T-helper 9 cell (primary cell): ENCODE measurements at places on chromosomes 3 and 15.

GRCh38 chr3:151171145-151171757 is 31.8 kb downstream of the GPR171 start:
- DNase-seq: no peak

- DNase-seq: no peak
These were observed 3.3 kb upstream of the ACTR8 start for GRCh38 chr3:53885239-53885638.

DNA sequence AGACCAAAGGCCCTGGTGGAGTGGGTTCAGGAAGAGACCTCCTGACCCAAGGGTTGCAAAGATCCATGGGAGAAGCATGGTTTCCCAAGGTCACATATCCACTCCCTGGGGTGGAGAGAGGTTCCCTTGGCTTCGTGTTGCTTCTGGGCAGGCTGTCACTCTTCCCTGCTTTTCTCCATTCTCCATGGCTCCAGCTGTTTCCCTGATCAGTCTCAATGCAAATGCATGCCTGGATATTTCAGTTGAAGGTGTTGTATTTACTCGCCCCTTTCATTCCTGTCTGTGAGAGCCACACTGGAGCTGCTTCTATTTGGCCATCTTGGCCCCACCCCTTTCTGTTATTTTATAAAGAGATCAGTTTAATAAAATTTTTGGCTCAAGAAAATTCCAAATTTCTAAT is 95.0 kb upstream of the PLSCR4 start:
- DNase-seq: no peak

- no peak for DNase-seq
These were observed 123.8 kb downstream of the NFKBIZ start for GRCh38 chr3:101973163-101973505.

- DNase-seq: peak; percentile 49
These were observed 1.5 kb upstream of the RBM15B start for GRCh38 chr3:51389423-51390183.

DNA sequence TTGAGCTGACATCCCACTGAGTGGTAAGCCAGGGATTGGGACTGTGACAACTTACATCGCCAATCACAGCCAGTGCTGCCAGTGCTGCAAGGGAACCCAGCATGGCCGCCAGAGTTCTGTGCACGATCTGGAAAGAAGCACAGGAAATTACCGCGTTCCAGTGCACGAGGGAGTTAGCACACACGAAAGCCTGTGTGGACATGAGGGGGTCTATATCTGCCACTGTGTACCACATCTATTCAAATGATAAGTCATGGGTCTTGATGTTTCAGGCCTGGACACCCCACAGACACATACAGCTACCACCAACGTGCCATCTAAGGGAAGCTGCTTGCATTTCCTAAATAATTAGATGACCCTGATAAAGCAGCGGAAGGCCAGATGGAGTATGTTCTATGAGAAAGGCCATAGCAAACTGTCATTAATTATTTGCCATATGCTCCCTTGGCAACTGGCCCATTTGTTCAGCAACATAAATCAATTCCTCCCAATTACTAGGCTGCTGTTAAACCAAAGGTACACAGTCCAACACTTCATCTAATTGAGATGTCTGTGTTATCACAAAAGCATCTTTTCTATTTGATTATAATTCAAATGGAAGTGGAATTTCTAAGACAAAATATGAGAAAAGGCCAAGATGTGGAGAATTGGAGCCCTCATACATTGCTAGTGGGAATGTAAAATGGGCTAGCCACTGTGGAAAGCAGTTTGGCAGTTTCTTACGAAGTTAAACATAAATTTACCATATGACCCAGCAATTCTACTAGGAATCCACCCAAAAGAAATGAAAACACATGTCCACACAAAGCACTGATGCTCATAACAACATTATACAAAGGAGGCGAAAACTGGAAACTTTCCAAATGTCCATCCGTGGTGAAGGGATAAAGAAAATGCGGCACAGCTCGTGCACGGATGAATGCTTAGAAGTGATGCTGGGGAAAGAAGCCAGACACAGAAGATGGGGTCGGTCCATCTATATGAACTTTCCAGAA is 108.3 kb downstream of the OCA2 start:
- no peak for DNase-seq

GRCh38 chr15:63891079-63891767 is 57.5 kb upstream of the HERC1 start:
- peak; percentile 75 for DNase-seq

DNA sequence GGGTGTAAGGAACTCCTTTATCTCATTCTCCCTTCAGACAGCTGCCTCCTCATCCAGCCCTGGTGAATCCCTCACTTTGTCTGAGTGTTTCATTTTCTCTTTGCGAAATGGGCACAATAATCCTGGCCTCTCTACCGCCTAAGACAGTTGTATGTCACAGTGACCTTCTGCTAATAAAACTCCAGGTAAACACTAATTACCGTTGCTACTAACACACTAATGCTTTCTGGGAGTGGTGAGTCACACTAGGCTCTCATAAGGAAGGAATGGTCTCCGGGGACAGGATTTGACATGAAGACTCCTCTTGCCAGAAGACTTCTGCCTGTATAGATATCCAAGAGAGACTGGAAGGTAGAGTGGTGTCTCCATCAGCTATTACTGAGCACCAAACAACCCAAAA is 71.7 kb upstream of the SNRK start:
- DNase-seq: no peak

DNA sequence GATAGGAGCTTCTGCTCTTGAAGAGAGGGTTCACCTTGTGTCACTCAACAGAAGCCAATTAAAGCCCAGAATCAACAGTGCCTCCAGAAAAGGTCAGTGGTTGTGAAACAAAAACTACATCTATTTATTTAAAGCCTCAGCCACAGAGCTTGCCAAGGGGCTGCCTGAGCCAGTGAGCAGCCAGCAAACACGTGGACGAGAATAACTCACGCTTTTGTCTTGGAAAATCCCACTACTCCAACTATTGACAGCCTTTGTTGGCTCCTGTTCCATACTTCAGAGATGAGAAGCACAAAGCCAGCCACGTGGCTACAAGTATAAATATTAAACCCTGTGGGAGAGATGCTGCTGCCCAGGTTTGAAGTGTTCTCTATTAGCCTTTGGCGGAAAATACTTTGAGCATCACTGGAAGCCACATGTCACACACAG is 10.3 kb downstream of the GPR156 start:
- no peak for DNase-seq

GRCh38 chr15:36936613-36937012 is 163.7 kb downstream of the MEIS2 start:
- DNase-seq: no peak

- DNase-seq: no peak
These were observed 196.3 kb downstream of the DTWD1 start for GRCh38 chr15:49817100-49817499.

DNA sequence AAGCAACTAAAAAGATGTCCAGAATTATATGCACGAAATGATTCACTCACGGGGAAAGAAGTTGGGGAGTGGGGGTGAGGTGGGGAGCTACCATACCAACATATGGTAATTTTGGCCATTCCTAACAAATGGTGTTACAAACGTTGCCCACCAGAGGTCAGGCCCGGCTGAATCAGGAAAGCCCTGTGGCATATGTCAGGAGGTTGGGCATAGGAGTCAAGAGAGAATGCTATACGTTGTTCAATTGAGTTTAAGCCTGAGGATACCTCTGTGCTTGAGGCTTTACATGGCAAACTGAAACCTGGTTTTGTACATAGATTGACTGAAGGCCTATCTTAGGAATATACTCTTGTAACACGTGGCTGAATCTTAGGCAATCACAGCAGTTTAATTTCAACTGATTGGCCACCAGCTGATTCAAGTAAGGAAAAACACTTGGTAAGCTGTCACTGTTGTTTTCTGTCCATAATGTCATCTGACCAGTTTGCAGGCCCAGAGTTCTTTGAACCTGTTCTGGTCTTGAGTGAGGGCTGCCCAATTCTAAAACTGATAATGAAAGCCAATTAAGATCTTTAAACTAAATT is 23.4 kb upstream of the SLC2A2 start:
- peak; percentile 20 for DNase-seq

DNA sequence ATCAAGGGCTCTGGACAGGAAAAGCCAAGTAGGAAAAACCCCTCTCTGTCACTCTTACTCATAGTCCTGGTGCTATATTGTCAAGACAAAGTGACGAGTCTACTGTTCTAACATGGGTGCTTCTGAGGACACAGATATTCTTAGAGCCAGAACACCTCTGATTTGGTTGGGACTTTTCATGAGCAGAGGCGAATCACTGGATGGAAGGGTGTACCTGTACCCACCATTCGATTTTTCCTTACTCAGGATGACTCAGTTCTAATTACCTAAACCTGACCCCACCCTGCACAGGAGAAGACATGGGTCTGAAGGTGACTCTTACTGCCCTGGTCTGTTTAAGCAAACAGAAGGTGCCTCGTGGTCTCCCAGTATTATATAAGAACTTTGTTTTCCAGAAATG is 58.5 kb downstream of the ABCC5 start:
- no peak for DNase-seq
